Amniotic stem cell (primary cell): ENCODE measurements at places on chromosomes 3 and 15.

DNA sequence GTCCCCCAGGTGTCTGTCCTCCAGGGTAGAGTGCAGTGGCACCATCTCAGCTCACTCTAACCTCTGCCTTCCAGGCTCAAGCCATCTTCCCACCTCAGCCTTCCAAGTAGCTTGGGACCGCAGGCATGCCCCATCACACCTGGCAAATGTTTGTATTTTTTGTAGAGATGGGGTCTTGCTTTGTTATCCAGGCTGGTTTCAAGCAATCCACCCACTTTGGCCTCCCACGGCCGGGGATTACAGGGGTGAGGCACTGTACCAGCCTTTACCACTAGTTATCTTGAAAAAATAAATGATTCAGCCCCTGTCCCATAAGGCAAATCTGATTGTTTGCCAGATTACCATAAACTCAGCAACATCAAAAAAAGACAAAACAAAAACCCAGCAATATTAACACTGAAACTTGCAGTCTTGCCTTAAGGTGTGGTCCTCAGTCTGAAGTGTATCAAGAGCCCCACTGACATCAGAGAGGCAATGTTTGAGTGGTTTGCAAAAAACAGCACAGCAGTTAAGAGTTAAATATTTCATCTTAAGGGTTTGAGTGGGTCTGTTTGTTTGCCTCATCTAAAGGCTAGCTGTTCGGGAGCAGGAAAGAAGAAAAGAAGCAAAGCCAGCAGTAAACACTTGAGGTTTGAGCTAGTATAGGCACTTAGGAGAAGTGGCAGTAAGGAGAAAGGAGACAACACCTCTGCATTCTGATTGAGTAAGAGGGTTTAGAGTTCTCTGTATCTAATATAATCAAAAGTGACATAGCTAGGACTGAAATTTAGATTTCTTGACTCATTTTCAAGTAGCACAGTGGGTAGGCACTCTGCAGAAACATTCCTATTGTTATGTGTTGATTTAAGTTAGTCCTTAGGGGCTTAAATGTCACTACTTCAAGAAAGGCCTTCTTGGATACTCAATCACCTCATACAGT, 26.3 kb upstream of the EDEM1 start:
- DNase-seq, result no peak

- no peak for DNase-seq
Measured at GRCh38 chr3:193851941-193852674, 259.1 kb downstream of the OPA1 start.

DNA sequence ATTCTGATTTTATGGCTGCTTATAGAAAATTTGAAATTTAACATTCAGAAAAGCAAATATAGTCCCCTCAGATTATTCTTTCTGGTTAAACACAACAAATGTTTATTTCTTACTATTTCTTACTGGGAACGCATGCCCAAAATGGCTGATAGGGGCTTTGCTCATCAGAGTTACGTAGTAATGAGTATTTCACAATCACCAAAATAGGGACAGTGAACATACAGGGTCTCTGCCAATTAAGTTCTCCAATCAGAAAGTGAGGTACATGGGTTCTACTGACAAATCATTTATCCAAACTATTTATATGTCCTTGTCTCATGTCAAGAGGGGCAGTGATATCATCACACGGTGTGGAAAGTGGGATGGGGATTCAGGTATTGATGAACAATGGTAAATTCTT, 154.5 kb downstream of the BCHE start:
- no peak for DNase-seq

DNA sequence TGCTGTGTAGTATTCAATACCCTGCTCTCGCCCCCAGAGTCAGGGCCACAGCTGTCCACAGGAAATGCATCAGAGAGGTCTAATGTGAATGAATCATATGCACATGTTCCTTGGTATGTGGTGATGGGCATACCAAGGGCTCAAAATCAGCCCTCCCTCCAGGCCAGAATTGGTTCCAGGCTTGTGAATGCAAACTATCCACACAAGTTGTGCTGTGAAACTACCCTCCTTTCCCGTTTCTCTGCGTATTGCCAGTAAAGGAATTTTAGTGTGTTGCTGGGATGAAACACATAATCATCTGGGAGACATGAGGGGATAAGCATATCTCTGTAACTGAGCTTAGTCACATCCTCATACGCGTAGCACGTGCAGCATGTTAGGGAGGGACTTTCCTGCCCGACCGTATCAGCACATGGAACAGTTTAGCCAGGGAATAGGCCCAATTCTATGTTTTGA, 9.2 kb upstream of the MME start:
- DNase-seq, result peak; percentile 75

DNA sequence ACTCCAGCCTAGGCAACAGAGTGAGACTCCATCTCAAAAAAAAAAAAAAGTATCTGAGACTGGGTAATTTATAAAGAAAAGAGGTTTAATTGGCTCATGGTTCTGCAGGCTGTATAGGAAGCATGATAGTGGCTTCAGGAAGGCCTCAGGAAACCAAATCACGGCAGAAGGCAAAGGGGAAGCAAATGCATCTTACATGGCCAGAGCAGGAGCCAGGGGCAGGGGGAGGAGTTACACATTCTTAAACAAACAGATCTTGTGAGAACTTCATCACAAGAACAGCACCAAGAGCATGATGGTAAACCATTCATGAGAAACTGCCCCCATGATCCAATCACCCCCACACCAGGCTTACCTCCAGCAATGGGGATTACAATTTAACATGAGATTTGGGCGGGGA, 37.2 kb downstream of the ACAP2 start:
- no peak for DNase-seq

DNA sequence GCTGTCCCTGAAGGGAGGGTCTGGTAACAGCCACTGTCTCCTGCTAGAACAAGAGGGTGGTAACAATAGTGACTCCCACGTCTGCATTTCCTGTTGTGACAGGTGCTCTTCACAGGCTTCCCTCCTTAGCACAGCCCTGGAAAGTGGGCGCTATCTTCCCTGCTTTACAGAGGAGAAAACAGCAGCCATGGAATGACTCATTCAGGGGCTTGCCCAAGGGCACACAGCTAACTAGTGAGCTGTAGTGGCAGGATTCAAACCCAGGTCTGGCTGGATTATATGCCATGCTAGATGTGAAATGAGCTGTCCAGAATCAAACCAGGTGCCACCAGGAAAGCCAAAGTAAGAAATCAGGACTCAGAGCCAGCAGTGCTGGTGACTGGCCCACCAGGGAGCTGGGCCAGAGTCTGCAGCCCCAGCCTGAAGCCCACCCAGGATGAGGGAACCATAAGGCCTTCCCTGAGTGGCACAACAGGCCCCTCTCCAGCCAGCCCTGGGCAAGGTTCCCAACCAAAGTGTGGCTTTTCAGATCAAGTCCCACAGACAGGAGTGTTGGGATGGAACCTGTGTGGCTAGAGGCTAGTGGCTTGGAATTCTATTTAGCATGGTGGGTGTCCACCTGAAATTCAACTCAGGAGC, 102.4 kb downstream of the ETFA start:
- no peak for DNase-seq

- DNase-seq, result no peak
Measured at GRCh38 chr3:60630953-60631352, 620.3 kb downstream of the FHIT start.

DNA sequence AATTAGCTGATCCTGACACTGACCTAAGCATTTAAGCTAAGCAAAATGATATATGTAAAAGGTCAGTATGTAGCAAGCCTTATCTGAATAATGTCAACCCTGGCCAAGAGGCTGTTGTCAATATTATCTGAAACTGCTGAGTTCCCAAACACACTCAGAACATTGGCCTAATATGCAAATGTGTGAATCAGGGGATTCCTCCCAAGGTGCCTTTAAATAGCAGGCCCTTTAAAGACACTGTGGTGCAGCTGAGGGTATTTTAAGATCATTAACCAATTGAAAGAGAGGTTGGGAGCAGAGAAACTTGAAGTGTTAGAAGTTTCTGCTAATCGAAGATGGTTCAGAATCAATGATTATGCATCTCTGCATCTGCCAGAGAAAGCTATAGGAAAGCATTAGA, 207.0 kb downstream of the NTRK3 start:
- DNase-seq, result no peak

GRCh38 chr15:51869060-51869421, 39.6 kb downstream of the TMOD3 start:
- peak; percentile 42 for DNase-seq

DNA sequence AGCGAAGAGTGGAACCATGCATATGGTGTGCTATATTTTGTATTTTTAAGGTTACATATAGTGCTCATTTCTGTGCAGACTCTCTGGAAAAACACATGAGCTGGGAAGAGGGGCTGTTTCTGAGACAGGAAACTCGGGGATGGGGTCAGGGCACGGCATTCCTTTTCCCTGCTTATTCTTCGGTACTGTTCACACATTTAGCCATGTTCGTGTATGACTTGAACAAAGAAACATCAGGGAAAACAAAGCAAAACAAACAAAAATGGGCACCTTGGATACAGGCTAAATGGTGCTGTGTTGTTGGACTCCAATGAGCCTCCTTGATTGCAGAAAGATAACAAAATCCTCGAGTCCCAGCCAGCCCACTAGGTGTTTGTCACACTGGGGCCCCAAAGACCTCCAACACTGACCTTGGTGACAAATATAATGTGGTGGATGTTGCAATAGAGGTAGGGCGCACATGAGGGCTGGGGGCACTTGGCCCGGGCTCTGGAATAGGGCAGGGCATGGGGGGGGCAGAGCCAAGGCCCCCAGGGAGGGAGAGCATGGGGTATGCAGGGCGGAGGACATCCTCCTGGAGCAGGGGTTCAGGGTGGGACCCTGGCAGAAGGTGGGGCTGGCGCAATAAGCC, 19.3 kb downstream of the DNASE1L3 start:
- DNase-seq, result no peak

DNA sequence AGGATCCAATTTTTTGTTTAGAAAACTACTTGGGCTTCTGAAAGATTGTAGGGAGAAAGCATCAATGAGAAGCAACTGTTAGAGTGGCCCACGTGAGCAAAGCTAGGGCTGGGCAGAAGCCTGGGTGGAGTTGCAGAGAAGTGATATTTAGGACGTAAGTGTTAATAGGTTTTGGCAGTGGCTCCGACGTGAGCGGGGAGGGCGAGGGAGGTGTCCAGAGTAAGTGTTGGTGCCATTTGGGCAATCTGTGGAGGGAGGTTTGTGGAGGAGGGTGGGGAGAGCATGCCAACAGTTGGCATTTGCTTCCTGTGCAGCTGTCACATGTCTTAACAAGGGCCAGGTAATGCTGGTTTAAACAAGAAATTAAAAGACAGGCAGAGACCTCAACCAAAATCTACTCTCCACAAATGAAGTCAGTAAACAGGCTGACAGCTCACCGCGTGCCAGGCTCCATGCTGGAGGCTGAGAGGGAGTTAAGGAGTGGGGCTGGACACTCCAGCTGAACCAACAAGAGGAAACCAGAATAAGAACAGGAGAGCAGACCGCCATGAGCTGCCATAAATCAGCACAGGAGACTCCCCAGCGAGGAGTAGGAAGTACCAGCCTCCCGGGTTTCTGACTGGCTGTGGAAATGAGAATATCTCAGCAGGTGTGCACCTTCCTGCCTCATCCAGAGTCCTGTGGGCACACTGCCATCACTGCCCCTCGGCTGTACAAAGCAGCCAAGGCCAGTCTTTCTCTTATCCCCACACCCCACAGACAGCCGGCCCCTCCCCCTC, 232.6 kb downstream of the ABHD5 start:
- no peak for DNase-seq

GRCh38 chr3:122681284-122681973, 790 bp downstream of the PARP14 start:
- DNase-seq, result no peak

DNA sequence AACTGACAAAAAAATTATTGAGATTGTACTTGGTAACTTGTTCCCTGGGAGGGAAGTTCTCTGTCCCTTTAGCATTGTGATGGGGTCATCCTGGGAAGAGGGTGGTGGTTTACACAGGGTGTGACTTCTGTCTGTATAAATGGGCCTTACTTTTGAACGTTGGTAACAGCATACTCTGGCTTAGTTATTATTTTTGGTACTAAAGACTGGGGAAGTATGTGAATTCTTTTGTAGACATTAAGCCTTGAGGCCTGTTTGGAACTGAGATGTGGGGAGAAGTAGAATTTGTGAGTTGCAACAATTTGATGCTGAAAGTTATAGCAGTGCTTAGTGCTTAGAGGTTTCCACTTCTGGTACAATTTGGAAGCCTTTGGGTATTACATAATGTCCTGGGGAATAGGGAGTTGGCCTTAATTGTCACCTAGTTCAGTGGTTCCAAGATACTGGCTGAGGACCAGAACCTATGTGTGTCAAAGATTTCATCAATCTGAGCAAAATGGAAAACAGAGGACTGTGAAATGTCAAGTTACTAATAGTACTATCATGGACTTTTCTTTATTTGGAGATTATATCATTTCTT, 15.9 kb downstream of the TLNRD1 start:
- no peak for DNase-seq

GRCh38 chr3:35505181-35505580, 134.1 kb upstream of the ARPP21 start:
- no peak for DNase-seq

- DNase-seq, result no peak
Measured at GRCh38 chr15:93152360-93152759, 63.3 kb upstream of the RGMA start.

GRCh38 chr3:48467473-48468267, 21.1 kb downstream of the ATRIP start:
- DNase-seq, result no peak

- no peak for DNase-seq
Measured at GRCh38 chr3:132549169-132549568, 47.9 kb upstream of the ACKR4 start.

DNA sequence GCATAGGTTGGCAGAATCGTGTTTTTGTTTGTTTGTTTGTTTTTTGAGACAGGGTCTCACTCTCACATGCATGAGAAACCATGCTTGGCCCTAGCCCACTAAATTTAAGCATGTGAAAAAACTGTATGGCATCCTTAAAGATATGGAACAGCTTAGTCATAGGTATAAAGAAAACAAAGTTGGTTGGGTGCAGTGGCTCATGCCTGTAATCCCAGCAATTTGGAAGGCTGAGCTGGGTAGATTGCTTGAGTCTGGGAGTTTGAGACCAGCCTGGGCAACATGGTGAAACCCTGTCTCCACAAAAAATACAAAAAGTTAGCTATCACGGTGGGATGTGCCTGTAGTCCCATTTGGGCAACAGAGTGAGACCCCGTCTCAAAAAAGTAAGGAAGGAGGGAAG, 25.2 kb downstream of the EXD1 start:
- DNase-seq, result no peak

- peak; percentile 53 for DNase-seq
Measured at GRCh38 chr3:43162230-43163084, 56.6 kb upstream of the POMGNT2 start.

- no peak for DNase-seq
Measured at GRCh38 chr3:112579232-112579631, 17.4 kb downstream of the SLC35A5 start.

DNA sequence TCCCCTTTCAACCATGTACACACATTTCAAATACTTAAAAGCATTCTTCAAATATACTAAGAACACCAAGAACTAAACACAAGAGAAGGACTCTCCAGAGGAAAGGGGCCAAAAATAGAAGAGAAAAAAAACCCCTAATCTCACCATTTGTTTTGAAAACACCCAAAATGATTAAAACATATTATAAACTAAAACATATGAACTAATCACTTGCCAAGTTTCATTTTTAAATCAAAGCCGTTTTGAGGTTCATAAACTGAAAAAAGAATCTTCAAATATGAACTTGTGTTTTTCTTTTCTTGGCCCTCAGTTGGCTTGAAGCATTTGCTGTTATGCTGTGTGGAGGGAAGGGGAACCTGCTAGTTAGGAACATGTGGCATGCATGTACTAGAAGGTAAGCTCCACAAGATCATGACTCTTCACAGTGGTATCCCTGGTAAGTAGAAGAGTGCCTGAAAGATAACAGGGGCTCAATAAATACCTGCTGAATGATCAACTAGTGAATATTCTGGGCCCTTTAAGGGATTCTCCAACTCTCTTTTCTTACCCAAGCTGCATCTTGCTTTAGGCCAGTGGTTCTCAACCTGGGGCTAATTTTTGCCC, 224.5 kb downstream of the TIGIT start:
- no peak for DNase-seq
